Jurkat, Clone E6-1 (cell line): ENCODE measurements at places on chromosomes 7 and 10.
A peak's percentile ranks its signal among the peaks of the same experiment; 100 is the strongest.

DNA sequence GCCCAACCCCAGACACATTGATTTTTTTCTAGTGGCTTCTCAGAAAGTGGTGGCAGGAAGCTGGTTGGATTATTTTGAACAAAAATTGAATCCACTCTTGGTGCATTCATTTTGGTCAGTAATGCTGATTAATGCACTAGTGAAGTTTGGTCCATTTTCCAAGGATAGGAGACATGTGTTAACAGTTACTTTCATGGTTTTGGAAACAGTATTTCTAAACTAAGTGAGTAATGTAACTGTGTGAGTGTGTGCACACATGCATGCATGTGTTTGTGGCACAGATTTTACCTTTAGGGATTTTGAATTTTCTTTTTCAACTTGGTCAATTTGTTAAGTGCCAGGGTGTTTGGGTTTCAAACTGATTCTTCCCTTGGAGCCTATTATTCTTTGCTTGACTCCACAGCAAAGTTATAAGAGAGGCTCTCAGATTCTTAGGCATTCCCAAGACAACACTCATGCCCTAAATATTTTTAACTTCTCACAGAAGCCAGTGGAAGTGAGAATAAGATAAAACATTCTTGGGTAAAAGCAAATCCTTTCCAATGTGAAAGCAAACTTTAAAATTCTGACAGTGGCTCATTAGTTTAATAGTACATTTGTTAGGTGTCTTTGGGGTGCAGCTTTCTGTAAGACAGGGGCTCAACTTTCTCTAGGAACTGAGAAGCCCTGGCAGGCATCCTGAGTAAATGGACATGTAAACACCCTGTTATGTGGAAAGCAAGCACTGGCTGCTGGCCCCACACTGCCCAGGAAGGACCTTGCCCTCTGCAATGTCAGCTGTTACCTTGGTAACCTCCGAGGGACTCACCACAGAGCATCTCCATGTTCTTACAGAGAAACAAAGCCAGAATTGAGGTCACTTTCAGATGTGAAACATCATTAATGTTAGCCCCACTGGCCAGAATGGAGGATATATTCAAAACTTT is 68.4 kb downstream of the ASAH2B start:
- DNase-seq = no peak

- DNase-seq = no peak
Observed at GRCh38 chr7:107471292-107472070, 1.6 kb downstream of the GPR22 start.

DNA sequence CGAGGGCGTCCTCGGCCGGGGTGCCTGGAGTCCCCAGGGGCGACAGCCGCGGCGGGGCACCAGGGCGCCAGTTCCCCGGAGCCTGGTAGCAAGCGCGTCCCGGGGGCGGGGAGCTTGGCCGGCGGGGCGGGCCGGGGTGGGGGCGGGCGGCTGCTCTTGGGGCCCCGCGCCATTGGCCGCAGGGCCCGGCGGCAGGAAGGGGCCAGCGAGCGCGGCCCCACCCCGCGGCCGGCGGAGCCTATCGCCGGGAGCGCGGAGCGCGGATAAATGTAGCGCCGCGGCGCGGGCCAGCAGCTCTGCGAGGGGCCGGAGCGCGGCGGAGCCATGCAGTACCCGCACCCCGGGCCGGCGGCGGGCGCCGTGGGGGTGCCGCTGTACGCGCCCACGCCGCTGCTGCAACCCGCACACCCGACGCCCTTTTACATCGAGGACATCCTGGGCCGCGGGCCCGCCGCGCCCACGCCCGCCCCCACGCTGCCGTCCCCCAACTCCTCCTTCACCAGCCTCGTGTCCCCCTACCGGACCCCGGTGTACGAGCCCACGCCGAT is at the start of gene HHEX:
TSS of gene HHEX (plus strand) at position 293 of the 548 bp plus-strand sequence. CDS start at position 325, 32 bp downstream.
- no peak for DNase-seq

GRCh38 chr10:28664369-28664740 is 13.0 kb upstream of the BAMBI start:
- DNase-seq = no peak

GRCh38 chr10:95374597-95375209 is 83.9 kb upstream of the PDLIM1 start:
- peak; percentile 64 for DNase-seq

DNA sequence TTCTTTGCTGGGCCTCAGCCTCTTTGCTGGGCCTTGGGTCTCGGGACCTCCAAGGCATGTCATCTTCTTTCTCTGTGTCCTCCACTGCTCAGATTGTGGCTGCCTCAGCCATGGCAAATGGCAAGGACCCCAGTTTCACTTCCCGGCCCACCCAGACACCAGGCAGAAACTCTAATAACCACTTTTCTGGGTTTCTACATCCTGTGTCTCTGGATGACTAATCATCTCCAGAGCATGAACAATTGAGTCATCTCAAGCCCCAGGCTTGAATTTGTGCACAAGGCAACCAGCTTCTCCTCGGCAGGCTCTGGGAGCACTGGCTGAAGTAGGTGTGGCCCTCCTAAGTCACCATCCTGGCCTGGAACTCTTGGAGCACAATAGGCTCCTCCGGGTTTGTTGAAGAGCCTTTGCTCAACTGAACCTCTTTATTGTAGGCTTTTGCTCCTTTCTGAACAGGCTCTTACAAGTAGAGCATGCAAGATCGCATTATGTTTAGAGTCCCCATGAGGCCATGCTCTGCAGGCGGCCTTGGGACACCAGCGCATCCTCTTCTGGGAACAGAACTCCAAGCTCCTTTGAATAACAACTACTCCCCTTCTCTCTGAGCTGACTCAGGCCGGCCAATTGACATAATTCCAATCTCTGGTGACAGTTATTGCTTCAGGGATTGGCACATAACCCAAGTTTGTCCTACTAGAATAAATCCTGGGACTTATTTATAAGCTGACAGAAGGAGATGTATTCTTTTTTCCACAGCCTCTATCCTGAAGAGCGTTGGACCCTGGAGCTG is 218.1 kb downstream of the WDR11 start:
- no peak for DNase-seq

- no peak for DNase-seq
Observed at GRCh38 chr10:132381741-132382140, 15.3 kb upstream of the PWWP2B start.

DNA sequence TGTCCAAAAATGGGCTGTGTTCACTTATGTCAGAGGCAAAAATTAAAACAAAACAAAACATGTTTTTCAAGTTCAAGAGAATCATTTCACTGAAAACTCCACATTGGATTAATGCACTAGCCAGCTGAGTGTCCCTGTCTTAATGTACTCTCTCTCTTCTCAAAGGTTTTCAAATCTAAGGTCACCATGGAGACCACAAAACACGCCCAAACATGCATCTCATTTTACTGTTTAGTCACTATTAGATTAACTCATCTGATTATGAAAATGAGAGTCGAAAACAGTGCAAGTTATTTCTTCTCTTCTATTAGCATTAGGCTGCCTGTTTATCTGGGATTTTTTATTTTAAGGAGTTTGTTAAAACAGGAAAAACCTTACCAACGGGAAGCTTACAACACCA is 70.8 kb upstream of the ASAH2 start:
- DNase-seq = no peak

DNA sequence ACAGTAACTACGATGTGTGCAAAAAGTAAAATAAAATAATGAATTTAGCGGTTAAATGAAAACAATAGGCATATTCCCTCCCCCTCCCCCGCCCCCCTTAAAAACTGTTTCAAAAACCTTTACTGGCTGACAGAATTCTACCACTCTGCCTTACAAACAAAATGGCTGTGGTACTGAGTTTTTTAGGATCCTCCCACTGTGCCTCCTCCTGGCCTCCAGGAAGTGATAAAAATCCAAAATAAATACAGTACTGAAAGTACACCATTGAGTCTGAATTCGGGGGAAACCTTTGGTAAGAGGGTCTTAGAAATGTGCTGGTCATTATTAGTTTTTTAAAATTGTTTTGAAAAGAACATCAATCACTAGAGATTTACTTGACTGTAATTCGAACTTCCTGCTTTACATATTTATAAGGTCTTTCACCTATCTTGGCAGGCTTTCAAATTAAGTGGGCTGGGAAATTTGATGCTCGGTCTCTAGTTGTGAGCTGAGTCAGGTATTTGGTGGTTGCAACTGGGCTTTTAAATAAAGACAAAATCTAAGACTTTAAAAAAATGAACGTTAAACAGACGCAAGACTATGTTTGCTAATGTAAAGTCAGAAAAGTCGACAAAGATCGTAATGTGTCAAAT is 32.5 kb upstream of the EPC1 start:
- peak; percentile 60 for DNase-seq

DNA sequence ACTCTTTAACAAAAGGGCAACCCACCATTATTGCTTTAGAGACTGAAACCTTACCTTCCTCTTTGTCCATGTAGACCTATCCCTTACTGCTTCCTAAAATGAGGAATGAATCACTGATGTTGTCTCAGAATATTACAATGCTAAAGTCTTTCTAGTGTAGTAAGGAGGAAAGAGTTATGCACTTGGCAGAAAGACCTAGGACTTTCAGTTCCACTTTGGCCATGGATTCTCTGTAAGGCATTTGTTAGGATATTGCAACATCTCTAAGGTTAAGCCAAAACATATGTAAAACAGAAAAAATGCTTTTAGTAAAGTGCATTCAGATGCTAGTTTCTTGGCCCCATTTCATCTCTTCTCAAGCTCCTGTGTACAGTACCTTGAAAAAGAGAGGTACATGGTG is 230.9 kb downstream of the PARD3 start:
- no peak for DNase-seq

DNA sequence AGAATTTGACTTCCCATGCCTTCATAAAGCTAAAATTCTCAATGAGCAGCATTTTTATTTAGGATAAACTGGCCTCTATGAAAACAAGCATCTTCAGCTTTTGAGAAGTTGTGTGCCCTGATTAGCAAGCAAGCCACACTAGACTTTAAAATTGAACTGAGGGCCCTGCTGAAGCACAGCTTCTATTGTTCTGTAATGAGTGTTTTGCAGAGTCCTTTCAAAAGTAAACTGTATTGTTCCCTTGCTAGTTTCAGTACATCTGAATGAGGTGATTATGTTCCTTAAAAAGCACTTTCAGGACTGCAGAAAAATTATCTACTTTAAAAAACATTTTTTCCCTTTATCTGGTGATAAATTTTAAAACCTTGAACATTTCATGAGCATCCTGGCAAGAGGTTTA is 113.3 kb upstream of the PRPS1L1 start:
- DNase-seq = no peak

- DNase-seq = no peak
Observed at GRCh38 chr10:22613011-22613410, 101.4 kb downstream of the PIP4K2A start.

- peak; percentile 78 for DNase-seq
Observed at GRCh38 chr10:13371897-13372470, 23.9 kb upstream of the SEPHS1 start.

DNA sequence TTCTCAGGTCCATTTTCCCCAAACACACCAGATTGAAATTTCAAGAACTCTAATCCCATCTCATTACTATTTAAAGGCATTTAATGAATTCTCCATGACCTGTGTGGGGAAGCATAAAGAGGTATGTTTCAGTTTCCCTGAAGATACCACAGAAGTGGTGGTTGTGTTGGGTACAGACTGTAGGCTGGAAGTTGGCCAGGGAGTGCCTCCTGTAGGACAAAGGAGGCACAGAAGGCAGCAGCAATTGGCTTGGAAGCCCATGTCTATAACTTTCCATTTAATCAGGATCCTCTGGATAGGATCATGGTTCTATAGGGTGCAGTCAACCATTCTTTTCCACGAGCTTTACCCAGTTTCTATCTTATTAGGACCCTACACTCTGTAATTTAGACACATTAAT is 8.6 kb upstream of the BET1 start:
- no peak for DNase-seq

- DNase-seq = peak; percentile 47
Observed at GRCh38 chr7:99312316-99313203, 13.1 kb upstream of the ARPC1A start.

- no peak for DNase-seq
Observed at GRCh38 chr10:51308116-51308515, 233.8 kb downstream of the PRKG1 start.

- DNase-seq = no peak
Observed at GRCh38 chr7:82803411-82803810, 359.3 kb downstream of the PCLO start.

DNA sequence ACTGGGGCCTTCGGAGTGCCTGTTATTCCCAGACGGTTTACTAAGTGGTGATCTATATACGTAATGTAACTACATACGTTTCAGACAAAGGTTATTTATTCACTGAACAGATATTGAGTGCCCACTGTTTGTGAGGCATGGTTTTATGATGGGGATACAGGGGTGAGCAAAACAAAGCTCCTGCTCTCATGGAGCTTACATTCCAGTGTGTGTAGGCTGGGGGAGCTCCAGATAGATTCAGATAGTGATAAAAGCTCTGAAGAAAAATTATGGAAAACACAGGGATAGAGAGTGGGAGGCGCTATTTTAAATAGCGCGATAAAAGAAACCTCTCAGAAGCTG is 466 bp upstream of the DNAJB12 start:
- DNase-seq = no peak

DNA sequence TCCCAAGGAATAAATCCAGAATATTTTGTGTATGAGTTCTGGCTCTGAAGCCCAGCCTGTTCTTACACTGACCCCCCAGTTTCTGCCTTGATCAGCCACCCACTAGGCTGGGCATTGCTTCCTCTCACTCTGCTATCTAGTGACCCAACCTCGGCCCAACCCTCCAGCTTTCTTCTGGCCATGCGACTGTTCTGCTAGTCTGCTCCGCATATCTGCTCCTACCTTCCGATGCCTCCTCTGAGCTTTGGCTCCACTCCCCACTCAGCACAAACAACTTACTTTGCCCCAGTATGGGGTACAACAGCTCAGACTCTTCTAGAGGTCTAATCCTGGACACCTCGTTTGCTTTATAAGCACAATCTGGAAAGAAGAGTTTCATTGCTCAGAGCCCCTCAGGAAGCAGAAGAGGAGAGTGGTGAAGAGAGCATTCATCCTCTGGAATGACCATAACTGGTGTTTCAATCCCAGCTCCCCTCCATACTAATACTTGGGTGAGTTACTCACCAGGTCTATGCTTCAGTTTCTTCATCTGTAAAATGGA is 99.6 kb downstream of the NPSR1 start:
- no peak for DNase-seq

- DNase-seq = no peak
Observed at GRCh38 chr7:155228459-155228845, 69.2 kb upstream of the INSIG1 start.

GRCh38 chr10:119447421-119447820 is 95.1 kb downstream of the RGS10 start:
- DNase-seq = no peak

DNA sequence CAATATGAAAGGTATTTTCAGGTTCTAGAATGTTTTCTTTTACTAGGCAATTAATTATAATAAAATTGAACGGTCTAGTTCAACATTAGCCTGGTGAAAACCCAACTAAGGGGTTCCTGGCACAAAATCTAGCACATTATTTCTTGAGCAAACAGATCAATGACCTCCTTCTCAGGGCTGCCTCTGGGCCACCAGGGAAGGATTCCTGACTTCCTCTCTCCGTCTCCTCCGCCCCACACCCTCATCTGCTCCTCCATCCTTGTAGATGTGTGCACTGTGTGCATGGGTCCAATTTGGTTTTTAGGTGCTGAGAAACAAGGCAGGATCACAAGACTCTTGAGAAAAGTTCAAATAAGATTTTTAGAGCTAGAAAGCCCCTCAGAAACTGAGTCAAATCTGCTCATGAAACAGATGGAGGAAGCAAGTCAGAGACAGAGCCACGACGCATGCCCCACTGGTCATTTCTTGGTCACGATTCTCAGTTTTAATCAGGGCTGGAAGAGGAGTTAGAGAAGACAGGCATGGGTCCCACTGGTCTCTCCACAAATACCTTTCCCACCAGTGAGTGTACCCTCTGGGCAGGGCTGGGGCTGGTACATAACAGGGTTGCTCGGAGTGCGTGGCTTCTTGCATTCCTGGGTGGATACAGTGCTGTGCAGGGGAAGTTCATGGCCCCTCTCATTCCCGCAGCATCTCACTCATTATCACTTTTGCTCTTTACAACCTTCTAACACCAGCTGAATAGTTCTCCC is 3.8 kb downstream of the TRPV6 start:
- DNase-seq = no peak
